ELF-1 (cell line): ENCODE measurements at places on chromosomes 6 and 20.
A peak's percentile ranks its signal among the peaks of the same experiment; 100 is the strongest.

GRCh38 chr6:51675020-51675921 is 412.1 kb downstream of the PKHD1 start:
- DNase-seq, result no peak

- no peak for DNase-seq
These were observed 613.1 kb downstream of the EPHA7 start for GRCh38 chr6:92806254-92806653.

DNA sequence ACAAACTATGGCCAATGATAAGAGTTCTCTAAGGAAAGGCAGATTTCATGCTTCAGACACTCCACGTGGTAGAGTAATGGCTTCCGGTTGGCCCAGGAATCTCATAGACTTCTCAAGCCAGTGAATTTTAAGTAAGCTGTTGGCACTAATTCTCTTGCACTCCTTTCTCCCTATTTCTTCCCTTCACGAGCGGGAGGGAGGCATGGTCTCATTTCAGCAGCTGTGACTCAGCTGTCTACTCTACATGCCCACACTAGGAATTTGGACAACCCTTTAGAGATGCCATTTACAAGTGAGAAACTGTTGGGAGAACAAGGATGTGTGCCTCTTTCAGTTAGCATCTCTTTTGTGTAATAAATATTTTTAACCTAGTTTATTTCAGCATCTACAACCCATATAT is 107.7 kb downstream of the PTPRK start:
- no peak for DNase-seq

DNA sequence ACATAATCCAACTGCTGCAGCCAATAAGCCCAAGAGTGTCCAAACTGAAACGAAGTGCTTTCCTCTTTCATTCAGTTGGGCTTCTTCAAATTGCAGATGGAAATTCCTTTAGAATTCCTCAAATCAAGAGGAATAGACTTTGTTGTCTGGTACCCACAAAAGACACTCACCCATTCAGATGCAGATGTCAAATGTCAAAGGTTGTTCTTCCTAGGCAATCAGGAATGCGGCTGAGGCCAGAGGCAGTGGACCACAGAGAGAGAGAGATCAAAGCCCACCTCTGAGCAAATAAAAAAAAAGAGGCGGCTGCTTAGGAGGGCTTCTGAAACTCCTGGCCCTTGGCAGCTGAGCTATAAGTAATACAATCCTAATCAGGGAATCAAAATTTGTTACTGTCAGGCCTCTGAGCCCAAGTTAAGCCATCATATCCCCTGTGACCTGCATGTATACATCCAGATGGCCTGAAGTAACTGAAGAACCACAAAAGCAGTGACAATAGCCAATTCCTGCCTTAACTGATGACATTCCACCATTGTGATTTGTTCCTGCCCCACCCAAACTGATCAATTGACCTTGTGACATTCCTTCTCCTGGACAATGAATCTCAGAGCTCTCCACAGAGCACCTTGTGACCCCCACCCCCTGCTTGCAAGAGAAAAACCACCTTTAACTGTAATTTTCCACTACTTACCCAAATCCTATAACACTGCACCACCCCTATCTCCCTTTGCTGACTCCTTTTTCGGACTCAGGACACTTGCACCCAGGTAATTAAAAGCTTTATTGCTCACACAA is 303.0 kb upstream of the GJE1 start:
- peak; percentile 95 for DNase-seq
